NCI-H2081 treated with DMSO at 0.1 percent for 48 hours (cell line): ENCODE measurements at places on chromosomes 4 and X.

DNA sequence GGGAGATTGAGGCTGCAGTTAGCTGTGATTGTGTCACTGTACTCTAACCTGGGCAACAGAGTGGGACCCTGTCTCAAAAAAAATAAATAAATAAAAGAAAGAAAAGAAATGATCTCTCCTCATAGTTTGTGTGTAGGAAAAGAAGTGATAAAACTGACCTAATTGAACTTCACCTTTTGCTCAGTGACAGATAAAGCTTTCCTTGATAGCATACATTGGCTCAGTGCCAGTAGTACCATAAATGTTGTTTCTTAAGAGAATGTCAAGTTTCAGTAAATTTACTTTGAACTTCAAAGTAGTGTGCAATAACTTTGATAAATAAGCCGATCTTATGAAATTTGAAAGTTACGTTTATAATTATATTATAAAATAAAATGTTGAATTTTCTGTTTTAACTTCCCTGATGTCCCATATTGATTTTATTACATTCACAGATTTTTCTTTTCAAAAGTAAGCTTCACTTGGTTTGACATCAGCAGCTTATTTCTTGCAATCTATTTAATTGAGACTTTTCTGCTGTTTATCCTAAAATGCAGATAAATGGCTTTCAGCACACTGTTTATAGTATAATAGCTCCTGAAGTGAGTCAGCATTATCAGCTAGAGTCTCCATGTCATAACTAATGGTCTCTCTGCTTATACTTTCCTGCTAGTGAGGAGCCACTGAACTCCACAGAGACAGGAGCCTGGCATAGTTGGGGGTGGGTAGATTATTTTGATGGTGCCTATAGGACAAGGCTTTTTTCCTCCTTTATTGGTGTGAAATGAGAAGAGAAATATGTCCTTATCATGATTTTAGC is 330.1 kb downstream of the BMPR1B start:
- DNase-seq, result no peak

DNA sequence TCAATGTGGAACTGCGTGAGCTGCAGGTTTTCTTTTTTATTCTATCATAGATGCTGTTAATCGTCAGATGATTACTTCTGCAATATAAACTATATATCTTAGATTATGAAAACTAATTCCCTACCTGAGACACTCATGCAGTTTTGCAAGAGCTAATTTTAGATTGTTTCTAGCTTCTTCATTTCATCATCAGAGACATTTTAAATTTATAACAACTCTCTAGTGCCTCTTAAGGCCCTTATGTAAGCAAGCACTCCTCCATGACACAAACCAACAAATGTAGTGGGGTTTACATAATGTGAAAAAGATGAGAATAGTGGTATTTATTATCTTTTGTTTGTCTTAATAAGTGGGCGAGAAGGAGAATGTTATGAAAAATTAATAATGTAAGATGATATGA is 170.2 kb upstream of the ETNPPL start:
- no peak for DNase-seq

GRCh38 chr4:8478801-8479744 is 38.5 kb downstream of the TRMT44 start:
- no peak for DNase-seq

GRCh38 chr4:105093975-105094374 is 52.7 kb upstream of the TET2 start:
- DNase-seq, result no peak

DNA sequence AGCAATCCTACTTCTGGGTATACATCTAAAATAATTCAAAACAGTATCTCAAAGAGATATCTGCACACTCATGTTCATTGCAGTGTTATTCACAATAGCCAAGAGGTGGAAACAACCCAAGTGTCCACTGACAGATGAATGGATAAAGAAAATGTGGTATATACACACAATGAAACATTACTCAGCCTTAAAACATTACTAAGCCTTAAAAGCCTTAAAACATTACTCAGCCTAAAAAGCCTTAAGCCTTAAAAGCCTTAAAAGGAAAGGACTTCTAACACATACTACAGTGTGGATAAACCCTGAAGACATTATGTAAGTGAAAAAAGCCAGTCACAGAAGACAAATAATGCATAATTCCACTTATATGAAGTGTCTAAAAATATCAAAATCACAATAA is 40.3 kb upstream of the TFDP3 start:
- DNase-seq, result no peak

DNA sequence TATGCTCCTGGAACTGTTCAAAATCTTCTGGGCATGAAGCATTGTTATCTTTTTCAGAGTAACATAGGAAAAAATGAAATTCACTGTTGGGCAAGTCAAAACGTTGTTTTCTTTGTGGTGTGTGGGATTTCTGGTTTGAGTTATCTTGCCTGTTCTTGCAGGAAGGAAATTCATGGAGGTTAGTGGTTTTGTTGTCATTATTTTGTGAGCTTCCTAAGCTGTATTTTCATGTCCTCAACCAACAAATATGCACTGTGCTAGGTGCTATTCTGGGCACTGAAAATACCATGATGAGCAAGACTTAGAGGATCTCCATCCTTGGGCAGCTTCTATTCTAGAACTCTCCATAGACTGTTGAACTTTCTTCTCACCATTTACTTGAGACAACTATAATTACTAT is 16.9 kb downstream of the SPINK2 start:
- no peak for DNase-seq

DNA sequence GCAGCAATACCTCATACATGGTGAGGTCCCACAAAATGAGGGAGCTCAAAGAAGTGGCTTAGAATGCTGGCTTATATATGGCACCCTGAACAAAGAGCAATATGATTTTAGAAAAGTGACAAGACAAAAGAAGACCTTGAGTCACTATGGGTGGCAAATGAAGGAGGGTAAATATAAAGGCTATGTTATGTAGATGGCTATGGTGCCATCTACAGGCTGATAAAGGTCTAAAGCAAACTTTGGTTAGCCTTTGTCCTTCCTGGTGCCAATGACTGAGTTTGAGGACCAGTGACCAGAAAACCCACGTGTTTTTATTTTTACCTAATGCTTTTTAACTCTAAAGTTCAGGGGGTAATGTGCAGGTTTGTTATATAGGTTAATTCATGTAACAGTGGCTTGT is 151.8 kb downstream of the CCNG2 start:
- DNase-seq, result no peak

GRCh38 chr4:138007572-138007971 is 234.6 kb downstream of the SLC7A11 start:
- DNase-seq, result no peak

DNA sequence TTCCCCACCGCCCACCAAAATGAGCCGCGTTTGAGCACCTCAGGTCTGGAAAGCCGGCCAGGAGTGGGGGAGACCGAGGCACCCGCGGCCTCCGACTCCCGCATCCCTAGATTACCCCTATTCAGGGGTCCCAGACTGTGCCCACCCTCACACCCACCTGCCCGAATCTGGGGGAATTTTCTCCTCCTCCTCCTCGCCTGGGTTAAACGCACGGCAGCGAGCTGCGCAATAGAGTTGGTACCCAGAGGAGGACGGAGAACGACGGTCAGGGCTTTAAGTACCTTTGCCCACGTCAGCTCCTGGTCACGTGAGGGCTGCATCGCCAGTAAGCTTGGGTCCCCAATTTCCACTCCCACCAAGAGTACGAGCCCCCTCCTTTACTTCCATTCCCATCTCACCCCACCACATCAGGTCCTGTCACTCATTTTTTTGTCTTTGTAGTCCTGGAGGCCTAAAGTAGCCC is at the start of gene ARMCX2:
ARMCX2 (minus strand) TSS at position 250 of the 463 bp plus-strand sequence. CDS start 2,262 bp downstream, outside the sequence.
- DNase-seq, result no peak

- DNase-seq, result no peak
Measured at GRCh38 chr4:581753-582361, 5.8 kb upstream of the TMEM271 start.

GRCh38 chr4:147039976-147040575 is 94.4 kb upstream of the TTC29 start:
- no peak for DNase-seq

- DNase-seq, result no peak
Measured at GRCh38 chrX:34877436-34877835, 65.2 kb upstream of the FAM47B start.

DNA sequence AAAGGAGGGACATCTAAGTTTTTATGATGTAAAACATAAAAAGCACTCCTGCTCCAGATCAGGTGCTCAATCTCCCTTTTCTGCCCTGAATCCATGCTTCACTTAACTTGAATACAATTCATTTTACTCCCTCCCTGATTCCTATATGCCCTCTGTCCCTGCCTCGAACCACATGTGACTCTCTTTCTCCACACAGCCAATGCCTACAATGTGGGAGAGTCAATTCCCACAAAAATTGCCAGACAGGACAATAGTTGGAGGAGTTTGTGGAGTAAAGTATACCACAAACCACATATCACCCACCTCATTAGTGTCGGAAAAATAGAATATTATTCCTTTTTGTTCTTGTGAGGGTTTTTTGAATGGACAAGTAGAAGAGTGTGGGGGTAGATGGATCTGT is 9.7 kb downstream of the AMMECR1 start:
- no peak for DNase-seq

DNA sequence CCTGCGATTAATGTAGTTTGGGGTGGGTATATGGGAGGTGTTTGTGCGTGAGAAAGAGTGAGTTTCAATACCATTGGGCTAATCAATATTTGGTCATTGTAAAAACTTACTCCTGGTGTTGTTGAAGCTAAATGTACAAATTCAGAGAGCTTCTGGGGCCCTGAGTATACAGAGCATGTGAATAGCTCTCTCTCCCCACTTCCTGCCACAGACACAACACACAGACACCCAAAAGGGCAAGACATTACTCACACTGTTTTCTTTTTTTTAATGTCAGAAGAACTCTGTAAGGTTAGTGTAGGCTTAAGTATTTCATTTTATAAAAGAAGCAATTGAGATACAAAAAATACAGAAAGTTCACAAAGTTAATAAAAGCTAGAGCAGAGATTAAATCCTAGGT is 151.3 kb upstream of the KCNIP4 start:
- DNase-seq, result no peak

DNA sequence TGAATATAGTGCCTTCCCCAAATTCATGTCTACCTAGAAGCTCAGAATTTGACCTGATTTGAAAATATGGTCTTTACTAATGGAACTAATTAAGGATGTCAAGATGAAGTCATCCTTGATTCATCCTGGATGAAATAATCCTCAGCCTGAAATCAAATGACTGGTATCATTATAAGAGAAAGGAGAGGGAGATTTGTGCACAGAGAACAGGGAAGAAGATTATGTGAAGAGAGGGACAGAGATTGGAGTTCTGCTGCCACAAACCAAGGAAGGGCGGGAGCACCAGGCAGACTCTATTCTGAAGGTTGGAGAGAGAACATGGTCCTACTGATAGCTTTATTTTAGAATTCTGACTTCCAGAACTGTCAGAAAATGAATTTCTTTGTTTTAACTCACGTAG is 680.9 kb upstream of the AADAT start:
- no peak for DNase-seq

- DNase-seq, result no peak
Measured at GRCh38 chrX:1909419-1910206, 294.8 kb downstream of the ASMT start.

DNA sequence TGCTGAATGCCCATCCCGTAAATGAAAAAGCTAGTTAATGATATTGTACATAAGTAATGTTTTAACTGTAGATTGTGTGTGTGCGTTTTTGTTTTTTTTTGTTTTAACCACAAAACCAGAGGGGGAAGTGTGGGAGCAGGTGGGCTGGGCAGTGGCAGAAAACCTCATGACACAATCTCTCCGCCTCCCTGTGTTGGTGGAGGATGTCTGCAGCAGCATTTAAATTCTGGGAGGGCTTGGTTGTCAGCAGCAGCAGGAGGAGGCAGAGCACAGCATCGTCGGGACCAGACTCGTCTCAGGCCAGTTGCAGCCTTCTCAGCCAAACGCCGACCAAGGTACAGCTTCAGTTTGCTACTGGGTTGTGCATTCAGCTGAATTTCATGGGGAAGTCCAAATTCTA is at the start of gene SPP1:
SPP1 (plus strand) TSS at position 249 of the 400 bp plus-strand sequence. CDS start 1,182 bp downstream, outside the sequence.
- no peak for DNase-seq

DNA sequence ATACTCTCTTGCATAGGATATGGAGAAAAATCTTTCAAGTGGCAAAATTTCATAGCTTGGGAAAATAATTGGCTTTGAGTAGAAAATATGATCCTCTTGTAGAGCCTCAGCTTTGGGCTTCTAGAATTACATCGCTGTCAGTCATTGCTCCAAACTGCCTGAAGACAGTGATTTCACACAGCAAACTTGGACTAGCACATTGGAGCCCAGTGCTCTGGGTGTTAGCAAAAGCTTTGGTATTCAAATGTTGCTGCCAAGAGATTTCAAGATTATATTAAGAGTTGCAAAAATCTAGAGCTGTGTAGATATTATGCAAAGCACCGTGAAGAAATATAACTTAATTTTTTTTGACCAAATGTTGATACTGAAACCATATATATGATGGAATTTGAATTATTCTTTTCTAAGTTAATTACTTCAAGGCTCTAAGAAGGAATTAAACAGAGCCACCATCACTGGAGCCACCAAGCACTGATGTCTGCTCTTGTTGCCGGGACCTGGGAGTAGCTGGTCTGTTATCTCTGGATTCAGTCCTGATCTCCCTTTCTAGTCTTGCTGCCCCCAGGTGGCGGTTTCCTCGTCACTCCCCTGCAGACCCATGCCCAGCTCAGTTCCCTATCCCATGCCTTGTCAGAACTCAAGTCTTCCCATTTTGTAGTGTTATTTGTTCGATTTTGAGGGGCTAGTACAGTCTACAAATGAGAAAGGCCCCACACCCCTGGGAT is 260.7 kb upstream of the SFRP2 start:
- no peak for DNase-seq

DNA sequence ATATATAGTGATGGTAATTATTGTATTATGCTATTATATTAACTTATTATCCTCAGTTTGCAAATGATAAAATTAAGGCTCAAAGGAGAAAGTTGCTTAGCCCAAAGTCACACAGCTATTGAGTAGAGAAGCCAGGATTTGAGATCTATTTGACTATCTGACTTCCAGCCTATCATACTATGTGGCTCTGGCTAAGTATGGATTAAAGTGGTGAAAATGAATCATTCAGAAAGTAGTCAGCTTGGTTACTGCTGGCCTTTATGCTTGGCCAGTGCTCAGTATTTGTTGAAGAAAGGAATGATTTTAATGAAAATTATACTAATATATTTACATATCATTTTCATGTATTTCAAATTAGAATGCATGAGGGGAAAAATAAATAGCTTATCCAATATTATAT is 219.8 kb downstream of the SHROOM3 start:
- DNase-seq, result no peak

DNA sequence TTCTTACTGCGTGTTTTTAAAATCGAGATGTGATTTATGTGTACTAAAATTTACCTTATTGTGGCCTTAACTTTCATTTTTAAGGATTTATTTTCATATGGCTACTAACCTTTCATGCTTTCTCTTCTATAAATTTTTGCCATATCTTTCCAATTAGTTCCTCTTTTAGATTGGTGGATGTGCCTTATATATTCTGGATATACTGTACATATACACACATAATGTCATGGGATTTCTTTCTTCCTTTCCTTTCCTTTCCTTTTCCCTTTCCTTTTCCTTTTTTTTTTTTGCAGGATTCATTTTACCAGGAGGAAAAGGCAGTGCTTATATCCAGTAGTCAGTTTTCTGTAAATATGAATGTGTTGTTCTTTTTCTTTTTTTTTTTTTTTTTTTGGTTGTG is 37.2 kb downstream of the FHIP1A start:
- DNase-seq, result no peak
